Right renal cortex interstitium (tissue), 3 donors: ENCODE measurements at places on chromosomes 5 and 9.

GRCh38 chr9:126403397-126403796 lies 76.8 kb downstream of the MVB12B start:
- DNase-seq, result no peak

- DNase-seq, result no peak
Observed at GRCh38 chr5:149675610-149676201, 54.4 kb upstream of the PPARGC1B start.

GRCh38 chr5:167143716-167144115 lies 1147.7 kb upstream of the WWC1 start:
- no peak for DNase-seq

DNA sequence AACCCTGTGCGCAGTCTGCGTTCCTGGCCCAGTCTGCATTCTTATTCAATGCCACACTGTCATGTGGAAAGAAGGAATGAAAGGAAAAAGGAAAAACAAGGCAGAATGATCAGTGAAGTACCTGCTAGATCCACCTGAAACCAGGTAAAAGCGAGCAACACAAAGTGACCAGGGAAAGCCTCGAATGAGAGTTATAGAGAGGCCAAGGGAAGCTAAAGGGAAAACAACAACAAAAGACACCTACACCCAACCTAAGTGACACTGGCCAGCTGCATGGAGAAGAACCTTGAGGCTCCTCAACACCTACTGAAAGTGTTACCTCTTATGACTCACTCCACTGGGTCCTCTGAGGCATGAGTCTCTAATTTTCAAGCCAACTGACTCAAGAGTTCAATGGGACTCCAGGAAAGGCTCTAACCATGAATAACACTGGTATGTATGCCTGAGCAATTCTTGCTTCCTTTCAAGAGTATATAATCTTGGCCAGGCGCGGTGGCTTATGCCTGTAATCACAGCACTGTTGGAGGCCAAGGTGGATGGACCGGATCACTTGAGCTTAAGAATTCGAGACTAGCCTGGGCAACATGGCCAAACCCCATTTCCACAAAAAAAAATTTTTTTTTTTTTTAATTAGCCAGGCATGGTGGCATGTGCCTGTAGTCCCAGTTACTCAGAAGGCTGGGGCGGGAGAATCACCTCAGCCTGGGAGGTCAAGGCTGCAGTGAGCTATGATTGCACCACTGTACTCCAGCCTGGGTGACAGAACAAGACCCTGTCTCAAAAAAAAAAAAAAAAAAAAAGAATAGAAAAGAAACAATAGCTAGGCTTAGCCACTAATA lies 29.0 kb downstream of the MTMR12 start:
- DNase-seq, result no peak

DNA sequence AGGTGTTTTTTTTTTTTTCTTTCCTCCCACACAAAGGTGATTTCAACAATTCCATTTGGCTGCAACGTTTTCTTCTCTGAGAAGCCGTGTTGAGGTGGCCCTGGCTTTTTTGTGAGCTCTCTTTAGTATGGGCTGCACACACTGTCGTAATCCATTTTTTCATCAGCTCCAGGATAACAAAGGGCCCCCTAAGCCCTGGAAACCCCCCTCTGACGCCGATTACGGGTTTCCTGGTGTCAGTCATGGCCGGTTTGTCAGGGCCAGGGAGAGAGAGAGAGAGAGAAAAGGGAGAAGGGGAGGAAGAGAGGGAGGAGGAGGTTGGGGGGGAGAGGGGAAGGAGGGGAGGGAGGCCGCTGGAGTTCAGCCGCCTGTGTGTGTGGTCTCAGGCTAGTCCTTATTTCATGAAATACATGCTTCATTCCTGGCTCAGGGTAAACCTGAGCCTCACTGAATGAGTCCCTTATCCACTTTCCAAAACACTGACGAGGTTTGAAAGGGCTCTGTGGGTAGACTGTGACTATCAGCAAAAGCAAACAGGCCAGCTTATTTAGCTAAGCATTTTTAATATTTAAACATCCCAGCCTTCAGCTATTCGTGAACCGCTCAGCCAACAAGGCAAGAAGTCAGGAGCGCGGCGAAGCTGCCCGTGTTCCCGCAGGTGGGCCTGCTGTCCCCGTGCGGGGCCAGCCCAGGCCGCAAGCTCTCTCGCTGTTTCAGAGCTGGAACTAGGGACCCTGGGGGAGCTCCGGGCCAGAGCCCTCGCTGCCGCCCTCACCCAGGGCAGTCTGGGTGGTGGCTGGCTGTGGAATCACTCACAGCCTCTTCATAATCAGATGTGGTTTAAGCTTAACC lies 172.8 kb downstream of the ERCC6L2 start:
- DNase-seq, result peak; percentile 80

DNA sequence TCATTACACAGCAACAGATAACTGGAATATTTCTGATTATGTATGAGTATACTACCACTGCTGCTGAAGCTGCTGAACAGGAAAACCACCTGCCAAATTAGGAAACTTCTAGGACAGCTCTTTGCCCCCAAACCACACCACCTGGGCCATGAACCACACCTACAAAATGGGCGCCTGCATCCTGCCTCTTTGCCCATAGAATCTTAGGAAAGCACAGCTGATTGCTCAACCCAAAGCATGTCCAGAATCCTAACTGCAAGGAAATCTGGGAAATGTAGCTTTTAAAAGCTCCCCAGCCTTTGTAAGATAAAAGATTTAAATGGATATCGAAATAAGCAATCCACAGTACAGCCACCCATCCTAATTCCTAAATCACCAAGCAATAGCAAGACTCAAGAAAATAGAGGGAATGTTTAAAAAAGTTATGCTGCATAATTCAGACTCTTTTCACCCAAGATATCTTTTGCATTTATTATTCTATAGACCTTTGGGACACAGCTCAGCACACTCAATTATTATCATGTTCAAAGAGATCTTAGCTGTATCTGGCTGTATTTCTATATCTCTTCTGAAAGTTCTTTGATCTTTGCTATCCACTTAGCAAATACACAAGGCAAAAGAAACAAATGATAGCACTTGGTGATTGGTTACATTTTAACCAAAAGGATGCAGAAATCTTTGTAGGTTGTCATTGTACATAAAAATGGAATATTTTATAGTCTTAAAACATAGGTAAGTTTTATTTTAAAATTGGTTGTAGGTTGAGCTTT lies 6.8 kb upstream of the C9orf152 start:
- no peak for DNase-seq

DNA sequence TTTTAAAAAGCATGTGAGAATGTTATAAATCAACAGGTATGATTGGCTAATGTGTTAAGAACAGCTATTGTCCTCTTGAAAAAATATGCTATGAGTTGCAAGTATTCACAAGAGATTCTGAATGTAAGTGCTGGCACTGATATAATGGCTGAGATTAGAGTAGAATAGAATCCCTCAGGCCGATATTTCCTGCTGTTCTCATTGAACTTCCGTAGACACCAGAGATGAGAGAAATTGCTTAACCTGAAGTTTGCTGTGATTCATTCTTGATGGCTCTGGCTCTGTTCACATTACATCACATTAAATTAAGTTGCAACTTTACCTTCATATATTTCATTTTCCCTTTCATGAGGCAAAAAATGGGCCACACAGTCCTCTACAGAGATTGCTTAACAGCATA lies 114.5 kb downstream of the BAAT start:
- no peak for DNase-seq

- DNase-seq, result no peak
Observed at GRCh38 chr5:148861088-148861487, 34.7 kb downstream of the ADRB2 start.
